ENCODE measurements at places on chromosomes 7 and 10. TPM values are rescaled to one million over a fixed set of nuclear protein-coding genes. Genes with fewer than 3 reads are reported as not detected.

Gene ARMC3
- total RNA-seq: not detected

Gene GPR15LG
- not detected for total RNA-seq

Gene CRYGN
- total RNA-seq: not detected

Gene ITIH5
- 37.1 TPM for total RNA-seq

Gene IGFBP1
- total RNA-seq: not detected

Gene COL28A1
- 2.1 TPM for total RNA-seq

Gene NACAD
- 1.0 TPM for total RNA-seq

Gene PRPS1L1
- total RNA-seq: not detected

Gene SFTPA2
- 0.52 TPM for total RNA-seq

Gene FOXP2
- total RNA-seq: 10.4 TPM

Gene POM121
- total RNA-seq: 6.3 TPM

Gene TEX47
- not detected for total RNA-seq

Gene FBXO24
- 1.0 TPM for total RNA-seq

Gene RBM20
- 6.3 TPM for total RNA-seq

Gene VSTM4
- total RNA-seq: 40.7 TPM

Gene PTPN20
- 3.7 TPM for total RNA-seq

Gene CPN1
- not detected for total RNA-seq

Gene NPTX2
- total RNA-seq: 3.1 TPM

Gene SYT15
- 1.0 TPM for total RNA-seq

Gene RPP38
- total RNA-seq: 6.3 TPM

Gene KCND2
- total RNA-seq: 2.6 TPM

Gene C7orf57
- not detected for total RNA-seq
